ENCODE measurements at places on chromosomes 2 and 18.

DNA sequence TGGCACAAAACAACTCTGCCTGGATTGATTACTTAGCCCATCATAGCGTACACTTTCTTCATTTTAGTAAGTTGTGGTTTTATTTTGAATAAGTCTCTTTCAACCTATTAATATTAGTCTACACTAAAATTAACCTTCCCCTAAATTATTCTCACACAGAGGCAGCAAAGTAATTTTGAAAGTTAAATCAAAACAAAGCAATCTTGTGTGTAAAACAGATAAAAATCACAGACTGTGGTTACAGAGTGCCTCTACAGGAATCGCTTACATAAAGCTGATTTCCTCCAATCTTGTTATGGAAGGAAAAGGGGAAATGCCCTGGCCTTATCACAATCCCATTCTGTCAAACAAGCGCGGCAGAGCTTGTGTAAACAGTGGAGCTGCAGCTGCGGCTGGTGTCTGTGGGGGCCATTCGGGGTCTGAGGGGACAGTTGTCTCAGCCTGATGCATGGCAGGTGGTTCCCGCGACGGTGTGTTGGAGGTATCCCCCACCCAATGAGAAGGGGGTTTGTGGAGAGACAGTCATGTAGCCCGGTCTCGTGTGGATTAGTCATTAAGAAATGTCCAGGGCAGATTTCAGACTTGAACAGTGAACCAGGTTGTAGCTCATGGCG is 42.1 kb downstream of the BCL2L11 start:
- DNase-seq, result no peak

GRCh38 chr2:1835581-1836201 is 91.4 kb upstream of the PXDN start:
- DNase-seq, result no peak

DNA sequence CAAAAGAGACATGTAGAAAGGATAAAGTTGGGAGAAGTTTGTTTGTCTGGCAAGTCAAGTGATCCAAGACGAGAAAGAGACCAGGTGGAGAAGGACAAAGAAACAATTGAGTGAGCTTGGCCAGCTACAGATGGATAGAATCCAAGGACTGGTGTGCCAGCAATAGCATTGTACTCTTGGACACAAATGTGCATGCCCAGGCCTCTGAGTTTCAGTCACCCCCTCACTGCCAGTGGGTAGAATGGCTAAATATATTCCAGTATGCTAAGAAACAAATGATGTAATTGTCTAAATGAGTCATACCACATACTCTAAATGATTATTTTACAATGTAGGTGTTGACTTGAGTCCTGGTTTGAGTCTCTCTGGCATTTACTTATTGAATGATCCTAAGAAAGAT is 881.3 kb downstream of the LRRTM4 start:
- DNase-seq, result peak; percentile 71

- DNase-seq, result no peak
Observed at GRCh38 chr18:80077873-80078272, 31.2 kb upstream of the ADNP2 start.

- no peak for DNase-seq
Observed at GRCh38 chr2:126784045-126784444, 114.6 kb upstream of the TEX51 start.

GRCh38 chr2:68237404-68237803 is 14.9 kb downstream of the PPP3R1 start:
- DNase-seq, result no peak

DNA sequence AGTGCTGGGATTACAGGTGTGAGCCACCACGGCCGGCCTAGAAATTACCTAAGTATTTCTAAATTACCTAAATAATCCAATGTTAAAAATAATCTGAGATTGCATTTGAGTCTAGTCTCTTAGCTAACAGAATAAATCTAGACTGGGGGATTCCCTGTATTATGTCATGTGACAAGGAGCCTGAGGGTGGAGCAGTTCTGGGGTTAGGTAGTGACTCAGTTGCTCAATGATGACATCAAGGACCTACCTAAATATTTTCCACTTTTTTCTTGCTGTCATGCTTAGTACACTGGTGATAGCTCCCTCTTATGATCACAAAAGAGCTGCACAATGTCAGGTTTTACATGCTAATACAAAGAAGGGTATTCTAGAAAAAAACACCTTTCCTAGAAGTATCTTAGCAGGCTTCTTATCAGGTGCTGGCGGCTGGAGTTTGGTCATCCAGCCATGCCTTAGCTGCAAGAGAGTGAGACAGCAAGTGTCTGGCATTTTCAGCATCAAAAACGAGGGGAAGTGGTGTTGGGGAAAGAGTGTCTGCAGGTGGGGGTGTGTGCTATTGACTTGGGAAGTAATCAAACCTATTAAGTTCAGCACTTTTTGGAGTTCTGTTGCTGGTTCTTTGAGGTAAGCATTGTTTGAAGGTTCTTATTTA is 17.5 kb upstream of the CEP192 start:
- no peak for DNase-seq

Measured in Ammon's horn (tissue), 1 donor.